ENCODE measurements at places on chromosomes 5 and 9. TPM values are rescaled to one million over a fixed set of nuclear protein-coding genes. Genes with fewer than 3 reads are reported as not detected.

- no peak for DNase-seq
Measured at GRCh38 chr9:127277099-127277498, 12.5 kb downstream of the GARNL3 start.

GRCh38 chr5:88761269-88761850 lies 121.6 kb downstream of the MEF2C start:
- DNase-seq = no peak

GRCh38 chr9:113465599-113466140 lies 2.1 kb downstream of the RGS3 start:
- peak; percentile 34 for DNase-seq

DNA sequence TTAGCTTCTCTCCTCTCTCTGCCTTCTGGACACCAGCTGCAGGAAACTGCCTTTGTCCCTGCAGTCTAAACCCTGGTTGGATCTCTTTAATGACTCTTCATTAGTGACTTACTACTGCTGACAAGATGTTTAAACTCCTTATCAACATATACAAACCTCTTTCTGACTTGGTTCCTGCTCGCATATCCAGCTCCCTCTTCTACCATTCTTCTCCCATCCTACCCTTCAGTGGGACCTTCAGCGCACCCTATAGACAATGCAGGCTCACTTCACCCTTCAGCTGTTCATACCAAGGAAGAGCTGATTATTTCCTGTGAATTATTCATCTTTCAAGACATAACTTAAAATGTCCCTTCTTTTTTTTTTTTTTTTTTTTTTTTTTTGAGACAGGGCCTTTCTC lies 436.5 kb downstream of the KIAA0825 start:
- no peak for DNase-seq

GRCh38 chr9:22079873-22080341 lies 70.8 kb upstream of the CDKN2B start:
- DNase-seq = no peak

- no peak for DNase-seq
Measured at GRCh38 chr9:110370315-110370714, 32.7 kb upstream of the TXNDC8 start.

Gene BARX1
- total RNA-seq = not detected

DNA sequence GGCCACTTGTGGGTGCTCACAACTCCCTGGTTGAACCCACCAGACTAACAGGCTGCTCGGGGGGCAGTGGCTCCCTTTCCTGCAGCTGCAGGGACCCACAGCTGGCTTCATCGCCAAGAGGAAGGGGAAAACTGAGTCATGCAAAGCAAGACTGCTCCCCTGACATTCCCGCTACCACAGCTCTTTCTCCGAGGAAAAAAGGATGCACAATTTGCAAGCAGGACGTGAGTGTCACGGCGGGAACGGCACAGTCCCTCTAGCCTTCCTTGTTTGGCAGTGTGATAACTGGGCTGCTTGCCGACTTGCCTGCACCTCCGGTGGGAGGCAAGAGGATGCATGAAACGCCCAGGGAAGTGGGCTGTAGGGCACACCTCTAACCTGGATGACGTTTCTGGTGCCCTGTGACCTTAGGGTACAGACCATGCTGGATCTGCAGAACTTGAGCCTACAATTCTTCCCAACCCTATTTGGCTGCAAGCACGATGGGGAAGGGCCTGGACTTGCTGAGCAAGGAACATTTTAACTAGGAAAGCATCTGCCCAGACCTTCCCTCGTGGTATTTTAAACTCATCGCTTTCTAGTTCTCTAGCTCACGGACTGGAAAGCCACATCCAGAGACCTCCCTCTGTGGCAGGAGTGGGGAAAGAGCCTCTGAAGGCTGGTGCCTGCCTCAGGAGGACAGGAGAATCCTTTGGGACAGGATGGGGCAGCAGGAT lies 7.8 kb downstream of the SH3PXD2B start:
- no peak for DNase-seq

GRCh38 chr5:93789173-93790067 lies 48.0 kb upstream of the POU5F2 start:
- no peak for DNase-seq

Gene CACNA1B
- 0.23 TPM for total RNA-seq

GRCh38 chr9:110319781-110320492 lies 17.7 kb downstream of the TXNDC8 start:
- DNase-seq = no peak

Gene WNT8A
- not detected for total RNA-seq

- DNase-seq = no peak
Measured at GRCh38 chr5:111299831-111300432, 75.7 kb downstream of the CAMK4 start.

- no peak for DNase-seq
Measured at GRCh38 chr9:83526901-83527300, 11.3 kb downstream of the FRMD3 start.

DNA sequence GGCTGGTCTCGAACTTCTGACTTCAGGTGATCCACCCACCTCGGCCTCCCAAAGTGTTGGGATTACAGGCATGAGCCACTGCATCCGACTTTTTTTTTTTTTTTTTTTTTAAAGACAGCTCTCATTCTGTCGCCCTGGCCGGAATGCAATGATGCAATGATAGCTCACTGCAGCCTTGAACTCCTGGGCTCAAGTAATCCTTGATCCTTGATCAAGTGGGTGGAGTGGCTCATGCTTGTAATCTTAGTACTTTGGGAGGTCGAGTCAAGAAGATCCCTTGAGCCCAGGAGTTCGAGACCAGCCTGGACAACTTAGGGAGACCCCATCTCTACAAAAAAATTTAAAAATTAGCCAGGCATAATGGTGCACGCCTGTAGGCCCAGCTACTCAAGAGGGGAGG lies 8.1 kb downstream of the SEC24A start:
- no peak for DNase-seq

GRCh38 chr5:56517011-56517416 lies 283.9 kb upstream of the ANKRD55 start:
- peak; percentile 54 for DNase-seq

DNA sequence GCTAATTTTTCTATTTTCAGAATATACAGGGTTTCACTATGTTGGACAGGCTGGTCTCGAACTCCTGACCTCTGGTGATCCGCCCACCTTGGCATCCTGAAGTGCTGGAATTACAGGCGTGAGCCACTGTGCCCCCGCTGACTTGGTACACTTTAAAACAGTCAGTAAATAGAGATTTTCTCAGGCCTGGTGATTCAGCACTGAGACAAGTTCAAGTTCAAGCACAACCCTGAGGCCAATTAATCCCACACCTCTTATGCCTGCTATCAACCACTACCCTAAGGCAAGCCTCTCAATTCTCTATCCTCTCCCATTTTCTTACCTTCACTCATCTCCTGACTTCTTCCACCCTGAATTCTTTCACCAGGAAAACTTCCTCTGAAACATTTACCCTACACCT lies 18.9 kb downstream of the MUSK start:
- DNase-seq = no peak

DNA sequence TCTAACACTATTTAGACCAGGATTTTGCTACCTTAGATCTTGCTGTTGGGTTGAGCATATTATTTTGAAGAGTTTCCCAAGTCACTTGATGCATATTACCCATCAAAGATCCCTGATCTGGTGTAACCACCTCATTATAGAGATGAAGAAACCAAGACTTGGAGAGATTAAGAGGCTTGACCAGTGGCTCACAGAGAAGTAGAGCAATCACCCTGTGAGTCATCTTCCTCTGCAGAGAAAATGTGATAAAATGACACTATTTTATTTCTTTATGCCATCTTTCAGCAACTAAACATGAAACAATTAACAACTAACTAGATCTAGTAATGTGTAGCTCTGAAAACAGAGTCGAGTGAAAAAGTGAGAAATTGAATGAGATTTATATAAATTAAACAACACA lies 76.1 kb downstream of the KIF4B start:
- DNase-seq = no peak

Gene SLC25A2
- total RNA-seq = 1.3 TPM

Gene CD74
- total RNA-seq = 1,068 TPM

GRCh38 chr5:84628918-84629317 lies 244.2 kb upstream of the EDIL3 start:
- DNase-seq = no peak

- no peak for DNase-seq
Measured at GRCh38 chr9:109989296-109989695, 209.3 kb downstream of the PALM2AKAP2 start.

DNA sequence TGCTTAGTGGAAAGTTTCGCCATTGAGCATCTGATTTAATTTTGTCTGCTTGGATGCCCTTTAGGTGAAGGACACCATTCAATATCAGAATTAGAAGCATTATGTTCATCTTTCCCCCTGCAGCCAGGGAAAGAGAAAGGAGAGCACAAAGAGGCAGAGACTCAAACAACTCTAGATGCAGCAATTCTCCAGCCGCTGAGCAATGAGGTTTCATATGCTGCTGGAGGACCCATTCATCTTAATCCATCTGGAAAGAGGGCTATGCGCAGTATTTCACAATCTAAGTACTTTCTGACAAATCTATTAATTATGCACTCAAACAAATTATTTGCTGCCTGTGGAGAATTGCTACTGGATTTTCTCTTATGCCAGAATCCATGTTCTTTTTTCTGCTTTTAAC lies 527.0 kb upstream of the TUSC1 start:
- no peak for DNase-seq

Gene PCDHB10
- total RNA-seq = 2.5 TPM

DNA sequence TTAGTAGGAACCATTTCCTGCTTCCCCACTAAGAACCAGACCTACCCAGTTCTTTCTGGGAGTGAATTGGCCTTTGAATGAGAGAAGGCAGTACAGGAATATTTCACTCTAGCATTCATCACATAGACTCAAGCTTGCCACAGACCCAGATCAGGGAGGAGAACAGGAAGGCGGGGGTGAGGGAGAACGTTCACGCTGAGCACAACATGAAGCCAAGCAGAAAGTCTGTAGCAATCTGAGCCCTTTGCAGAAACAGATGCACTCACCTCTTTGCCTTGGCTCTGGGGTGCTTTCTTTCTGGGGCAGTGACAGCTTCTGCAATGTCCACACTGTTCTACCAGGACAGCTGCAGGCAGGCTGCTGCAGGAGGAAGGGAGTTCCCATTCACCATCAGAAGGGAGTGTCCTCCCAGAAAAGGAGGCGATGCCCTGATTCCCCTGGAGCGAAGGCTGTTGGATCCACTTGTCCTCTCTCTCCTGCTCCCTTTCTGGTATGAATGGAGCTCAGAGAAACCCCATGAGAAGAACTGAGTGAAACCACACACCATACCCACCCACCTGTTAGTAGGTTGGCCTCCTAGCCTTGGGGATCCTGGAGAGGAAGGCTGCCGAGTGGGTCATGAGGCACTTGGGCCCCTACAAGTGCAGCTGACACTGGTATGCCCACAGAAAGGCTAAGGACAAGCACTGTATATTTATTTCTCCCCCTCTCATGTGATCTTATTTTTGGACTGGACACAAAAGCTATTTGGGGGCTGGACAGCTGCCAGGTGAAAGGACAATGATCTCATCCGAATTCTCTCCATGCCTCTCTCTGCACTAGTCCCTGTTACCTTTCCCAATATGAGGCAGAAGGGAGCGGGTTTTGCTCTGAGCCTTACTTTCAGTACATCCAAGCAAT lies 11.7 kb upstream of the FGF1 start:
- peak; percentile 70 for DNase-seq

Gene LOX
- total RNA-seq = 6.5 TPM

DNA sequence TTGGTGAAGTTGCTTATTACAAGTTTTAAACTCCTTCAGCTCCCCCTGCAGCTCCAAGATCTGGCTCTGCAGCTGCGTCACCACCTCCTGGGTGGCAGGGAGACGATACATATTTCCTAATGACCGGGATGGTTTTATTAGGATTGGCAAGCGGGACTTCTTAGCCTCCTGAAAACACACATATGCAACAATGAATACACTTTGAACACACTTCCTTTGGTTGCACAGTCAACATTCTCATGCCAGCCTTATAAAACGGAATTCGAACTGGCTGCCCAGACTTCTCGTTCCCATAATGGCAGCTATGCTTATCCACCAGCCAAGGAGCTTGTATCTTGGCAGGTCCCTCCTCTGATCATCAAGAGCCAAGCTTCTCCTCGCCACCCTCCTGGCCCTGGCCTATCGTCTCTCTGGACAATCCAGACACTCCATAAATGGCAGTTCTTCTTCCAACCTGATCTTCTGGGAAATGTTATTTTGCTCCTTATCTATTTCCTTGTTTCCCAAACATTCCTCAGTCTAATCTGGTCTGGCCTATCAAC lies 131.9 kb downstream of the CDK5RAP2 start:
- DNase-seq = no peak

DNA sequence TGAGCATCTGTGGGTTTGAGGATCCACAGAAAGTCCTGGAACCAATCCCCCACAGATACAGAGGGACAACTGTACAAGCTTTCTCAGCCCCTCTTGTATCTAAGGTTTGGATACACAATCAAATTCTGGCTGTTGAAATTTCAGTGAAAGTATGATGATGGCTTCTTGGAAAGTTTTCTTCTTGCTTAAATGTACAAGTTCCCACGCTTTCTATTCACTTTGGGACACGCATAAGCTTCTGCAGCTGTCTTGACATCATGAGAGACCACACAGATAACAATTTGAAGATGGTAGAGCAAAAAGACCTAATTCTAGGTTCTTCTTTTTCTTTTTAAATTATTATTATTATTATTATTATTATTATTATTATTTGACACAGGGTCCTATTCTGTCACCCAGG lies 31.6 kb upstream of the ARL15 start:
- no peak for DNase-seq

- DNase-seq = no peak
Measured at GRCh38 chr9:128099932-128100491, 27.5 kb downstream of the PTGES2 start.

GRCh38 chr9:98328770-98329169 lies 73.3 kb upstream of the TBC1D2 start:
- DNase-seq = no peak

DNA sequence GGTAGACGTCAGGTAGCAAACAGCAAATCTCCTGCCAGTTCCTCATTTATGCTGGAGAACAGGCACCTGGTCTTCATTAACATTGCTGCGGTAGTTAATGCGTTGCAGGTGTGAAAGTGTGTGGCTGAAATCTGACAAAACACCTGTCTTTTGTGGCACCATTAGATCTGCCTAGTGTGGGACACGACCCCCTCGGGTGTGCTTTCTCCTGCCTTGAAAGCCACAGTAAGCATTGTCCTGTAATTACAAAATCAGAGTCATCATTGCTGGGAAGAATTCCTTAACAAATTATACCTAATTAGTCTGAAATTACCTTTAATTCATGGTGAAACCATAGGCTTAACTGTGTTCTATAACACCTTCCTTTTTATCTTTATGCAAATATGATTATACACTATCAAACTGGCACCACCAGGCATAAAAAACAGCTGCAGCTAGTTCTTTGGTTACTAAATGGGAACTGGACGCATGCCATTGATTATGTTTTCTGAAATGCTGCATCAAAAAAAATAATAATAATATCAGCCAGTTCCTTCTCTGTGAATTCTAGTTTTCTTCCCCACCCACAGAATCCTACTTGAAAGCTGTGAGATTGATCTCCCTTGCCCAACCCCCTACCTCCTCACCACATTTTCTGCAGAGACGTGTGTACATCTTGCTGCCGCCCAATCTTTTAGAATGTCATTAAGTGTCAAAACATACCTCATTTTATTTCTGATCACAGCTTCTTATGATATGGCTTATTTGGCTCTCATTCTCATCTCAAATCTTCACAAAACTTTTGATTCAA lies 374.0 kb downstream of the NFIB start:
- no peak for DNase-seq

Gene STPG3
- not detected for total RNA-seq

- no peak for DNase-seq
Measured at GRCh38 chr5:162248107-162248713, 180.6 kb downstream of the GABRG2 start.

Gene SOWAHA
- total RNA-seq = 6.8 TPM

- DNase-seq = peak; percentile 66
Measured at GRCh38 chr5:168765551-168766425, 186.6 kb upstream of the PANK3 start.

Gene PCDHGC5
- 2.8 TPM for total RNA-seq

Gene CENPK
- 2.3 TPM for total RNA-seq

GRCh38 chr5:61394078-61394704 lies 62.1 kb downstream of the ZSWIM6 start:
- DNase-seq = no peak
